ENCODE measurements at places on chromosomes 5 and 9.

DNA sequence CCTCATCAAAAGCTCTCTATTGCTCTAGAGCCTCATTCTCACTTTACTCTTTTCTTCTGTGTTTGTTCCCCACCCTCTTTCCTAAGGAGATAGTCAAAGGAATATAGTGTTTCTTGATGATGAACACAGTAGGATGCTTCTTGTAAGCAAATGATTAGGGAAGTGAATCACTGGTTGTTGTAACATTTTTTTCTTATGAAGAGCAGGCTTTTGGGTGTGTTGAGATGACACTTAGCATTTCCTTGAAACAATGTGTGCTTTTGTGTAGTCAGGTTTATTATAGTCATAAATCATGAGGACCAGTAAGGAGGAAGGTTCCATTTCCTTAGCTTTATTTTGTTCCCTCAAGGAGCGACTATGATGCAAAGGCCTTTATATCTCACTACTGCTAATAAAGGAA, 1991.3 kb upstream of the C9orf72 start:
- DNase-seq: no peak

DNA sequence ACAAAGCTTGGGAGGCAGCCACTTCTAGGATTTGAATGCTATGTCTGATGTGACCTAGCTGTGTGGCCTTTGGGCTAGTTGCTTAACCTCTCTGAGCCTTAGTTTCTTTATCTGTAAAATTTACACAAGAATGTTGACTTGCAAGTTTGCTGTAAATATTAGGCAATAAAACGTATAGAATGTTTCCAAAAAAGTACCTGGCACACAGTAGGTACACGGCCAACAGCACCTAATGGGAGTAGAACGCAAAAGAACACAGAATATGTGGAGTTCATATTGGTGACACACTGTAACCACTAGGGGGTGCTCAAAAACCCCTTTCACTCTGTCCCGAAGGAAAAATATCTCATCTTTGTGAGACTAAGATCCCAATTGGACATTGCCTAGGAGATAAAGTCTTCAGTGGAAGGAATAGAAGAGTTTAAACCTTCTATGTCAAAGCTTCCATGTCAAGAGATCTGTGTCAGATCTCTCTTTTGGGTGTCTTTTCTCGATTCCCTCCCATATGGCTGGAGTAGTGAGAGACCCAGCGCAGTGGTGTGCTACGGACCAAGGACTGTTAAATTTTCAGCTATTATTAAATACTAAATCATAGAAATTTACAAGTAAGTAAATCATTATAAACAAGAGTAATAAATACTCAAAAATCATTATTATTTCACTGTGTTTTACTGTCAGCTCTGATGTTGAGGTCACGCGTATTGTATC, 145.4 kb upstream of the RAD23B start:
- peak; percentile 40 for DNase-seq

DNA sequence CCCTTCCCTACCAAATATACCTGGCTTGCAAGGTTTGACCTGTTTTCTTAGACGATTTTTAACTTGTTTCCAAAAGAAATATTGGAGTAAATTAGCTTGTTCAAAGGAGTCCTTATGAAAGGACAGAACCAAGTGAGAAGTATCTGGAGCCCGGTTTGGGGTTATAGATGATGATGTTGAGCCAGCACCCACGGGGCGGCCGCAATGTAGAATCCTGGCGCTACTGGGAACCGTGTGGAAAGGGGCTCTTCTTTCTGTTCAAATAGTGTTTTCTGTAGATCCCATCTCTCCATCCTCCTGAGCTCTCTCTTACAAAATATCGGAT, 517 bp upstream of the EXOSC2 start:
- no peak for DNase-seq

- DNase-seq: no peak
These were observed 48.1 kb downstream of the GGTA1 start for GRCh38 chr9:121451586-121451985.

DNA sequence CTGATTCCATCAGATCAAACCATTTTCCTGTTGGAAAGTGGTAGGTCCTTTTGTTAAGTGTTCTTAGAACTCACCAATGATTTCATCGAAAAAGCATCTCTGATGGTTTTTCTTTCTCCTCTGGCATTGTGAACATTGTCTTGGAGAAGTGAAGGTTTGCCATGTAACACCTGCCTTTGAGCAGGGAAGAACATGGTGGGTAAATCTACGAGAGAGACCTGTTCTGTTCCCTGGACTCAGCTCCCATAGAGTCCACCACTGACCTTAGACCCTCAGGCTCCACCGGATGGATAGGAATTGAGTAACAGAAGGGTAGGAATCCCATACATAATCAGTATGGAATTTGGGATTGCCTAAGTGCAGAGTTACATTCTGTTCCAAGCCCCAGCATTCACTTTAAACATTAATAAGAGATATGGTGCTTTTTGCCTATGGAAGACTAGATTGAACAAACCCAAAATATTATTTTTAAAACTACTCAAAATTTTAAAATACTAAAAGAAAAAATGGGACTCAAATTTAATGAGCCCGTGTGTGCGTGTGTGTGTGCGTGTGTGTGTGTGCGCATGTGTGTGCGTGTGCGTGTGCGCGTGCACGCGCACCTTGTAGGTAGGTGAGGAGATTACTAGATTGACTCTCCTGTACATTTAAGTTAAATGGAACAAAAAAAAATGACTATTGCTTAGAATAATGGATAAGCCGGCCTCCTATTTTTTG, 92.0 kb downstream of the C9orf152 start:
- DNase-seq: peak; percentile 83

- peak; percentile 80 for DNase-seq
These were observed 236.8 kb downstream of the ACTL7B start for GRCh38 chr9:108618906-108619550.

GRCh38 chr9:89179895-89180734, 1.5 kb upstream of the SHC3 start:
- peak; percentile 97 for DNase-seq

DNA sequence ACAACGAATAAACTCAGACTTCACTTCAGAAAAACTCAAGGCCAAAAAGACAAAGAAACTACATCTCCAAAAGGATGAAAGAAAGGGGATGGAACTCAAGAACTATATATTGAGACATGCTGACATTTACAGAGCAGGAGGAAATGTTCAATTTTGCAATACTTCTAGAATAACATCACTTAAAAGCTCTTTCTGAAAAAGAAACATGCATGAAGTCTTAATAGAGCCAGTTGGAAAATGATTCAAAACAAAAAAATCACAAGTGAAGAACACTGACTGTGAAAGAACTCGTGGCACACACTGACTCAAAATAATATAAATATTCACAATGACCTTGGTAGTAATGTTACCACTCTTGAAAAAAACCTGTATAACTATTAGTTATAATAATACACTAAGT, 267.8 kb upstream of the NREP start:
- peak; percentile 52 for DNase-seq

DNA sequence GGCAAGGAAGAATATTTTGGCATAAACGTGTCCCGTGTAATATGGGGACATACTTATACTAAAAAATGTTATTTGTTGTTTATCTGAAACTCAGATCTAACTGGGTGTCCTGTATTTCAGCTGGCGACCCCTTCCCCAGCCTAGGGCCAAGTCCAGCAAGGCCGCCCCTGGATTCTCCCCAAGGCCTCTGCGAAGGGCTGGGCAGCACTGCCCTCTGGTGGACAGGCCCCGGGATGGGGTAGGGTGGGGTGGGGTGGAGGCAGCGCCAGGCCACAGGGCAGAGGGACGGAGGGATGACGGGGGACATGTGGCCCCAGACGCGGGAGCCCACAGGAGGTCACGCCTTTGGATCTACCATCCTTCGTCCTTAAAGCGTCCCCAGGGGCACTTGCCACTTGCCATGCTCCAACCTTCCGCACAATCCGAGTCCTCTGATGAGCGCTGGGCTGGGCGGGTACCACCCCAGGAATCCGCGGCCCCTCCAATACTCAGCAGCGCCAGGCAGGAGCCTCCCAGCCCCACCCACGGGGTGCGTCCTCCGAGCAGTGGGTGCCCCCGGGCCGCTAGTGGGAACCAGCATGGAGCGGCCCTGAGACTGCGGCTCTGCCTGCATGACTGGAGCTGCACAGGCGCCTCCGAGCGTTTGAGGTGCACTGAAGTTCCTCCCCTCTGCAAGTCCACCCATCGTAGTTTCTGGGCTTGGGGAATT, 7.1 kb upstream of the AGPAT2 start:
- peak; percentile 23 for DNase-seq

DNA sequence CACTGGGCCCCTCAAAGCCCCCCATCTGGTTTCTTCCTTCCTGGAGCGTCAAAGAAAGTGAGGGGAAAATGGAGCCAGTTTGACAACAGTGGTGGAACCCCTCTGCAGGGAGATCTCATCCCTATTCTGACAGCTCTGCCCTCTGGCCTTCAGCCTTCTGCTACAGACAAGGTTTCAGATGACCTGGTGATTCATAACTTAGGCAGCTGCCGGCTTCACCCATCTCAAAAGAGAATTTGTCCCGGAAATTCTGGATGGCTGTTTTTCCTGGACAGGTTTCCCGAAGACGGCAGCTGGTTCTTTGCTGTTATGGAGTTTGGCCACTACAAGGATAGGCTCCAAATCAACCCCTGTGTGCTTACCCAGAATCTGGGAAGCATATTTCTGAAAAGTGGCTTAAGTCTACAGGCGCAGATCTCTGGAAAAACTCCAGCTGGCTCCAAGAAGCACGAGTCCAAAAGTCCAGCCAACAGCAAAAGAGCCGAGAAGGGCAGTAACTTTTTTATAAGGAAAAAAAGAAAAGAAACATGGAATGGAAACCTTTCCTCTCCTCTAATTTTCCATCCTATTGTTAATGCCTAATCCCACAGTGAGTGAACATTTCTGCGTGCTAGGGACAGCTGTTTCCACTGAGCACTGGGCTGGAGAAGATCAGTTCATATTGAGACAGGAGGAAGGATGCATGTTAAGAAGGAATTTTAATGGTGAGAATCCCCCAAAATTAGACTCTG, 54.5 kb downstream of the ZNF366 start:
- DNase-seq: peak; percentile 86

DNA sequence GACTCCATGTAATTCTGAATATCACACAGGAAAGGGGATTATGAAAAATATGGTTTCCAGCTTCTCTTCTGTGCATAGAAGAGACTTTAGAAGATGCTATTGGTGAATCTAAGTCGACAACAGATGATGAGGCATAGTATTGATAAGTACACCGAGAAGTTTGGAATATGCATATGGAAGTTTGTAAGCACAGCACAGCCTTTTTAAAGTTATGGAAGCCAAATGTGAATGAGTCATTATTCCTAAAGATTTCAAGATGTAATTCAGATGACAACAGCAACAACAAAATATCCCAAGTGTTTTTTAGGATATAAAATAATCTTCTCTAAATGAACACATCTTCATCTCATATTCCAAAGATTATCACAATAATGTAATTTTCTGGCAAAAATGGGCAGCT, 1723.3 kb downstream of the EFNA5 start:
- peak; percentile 10 for DNase-seq

DNA sequence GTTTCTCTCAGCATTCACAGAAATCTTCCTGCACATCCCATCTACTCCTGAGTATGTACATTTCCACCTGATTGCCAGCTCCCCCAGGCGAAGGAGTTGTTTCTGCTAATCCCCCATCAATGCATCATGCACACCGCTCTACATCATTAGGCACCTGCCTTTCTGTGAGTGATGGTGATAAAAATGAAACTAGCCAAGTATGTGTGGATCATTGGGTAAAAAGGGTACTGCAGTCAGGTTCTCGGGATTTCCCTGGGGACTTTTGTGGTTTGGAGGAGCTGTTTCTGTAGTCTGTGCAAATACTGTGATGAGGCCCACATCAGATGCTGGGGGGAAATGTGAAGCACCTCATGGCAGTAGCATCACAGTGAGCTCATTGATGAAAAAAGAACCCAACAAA, 30.4 kb downstream of the CAMK4 start:
- DNase-seq: peak; percentile 31

DNA sequence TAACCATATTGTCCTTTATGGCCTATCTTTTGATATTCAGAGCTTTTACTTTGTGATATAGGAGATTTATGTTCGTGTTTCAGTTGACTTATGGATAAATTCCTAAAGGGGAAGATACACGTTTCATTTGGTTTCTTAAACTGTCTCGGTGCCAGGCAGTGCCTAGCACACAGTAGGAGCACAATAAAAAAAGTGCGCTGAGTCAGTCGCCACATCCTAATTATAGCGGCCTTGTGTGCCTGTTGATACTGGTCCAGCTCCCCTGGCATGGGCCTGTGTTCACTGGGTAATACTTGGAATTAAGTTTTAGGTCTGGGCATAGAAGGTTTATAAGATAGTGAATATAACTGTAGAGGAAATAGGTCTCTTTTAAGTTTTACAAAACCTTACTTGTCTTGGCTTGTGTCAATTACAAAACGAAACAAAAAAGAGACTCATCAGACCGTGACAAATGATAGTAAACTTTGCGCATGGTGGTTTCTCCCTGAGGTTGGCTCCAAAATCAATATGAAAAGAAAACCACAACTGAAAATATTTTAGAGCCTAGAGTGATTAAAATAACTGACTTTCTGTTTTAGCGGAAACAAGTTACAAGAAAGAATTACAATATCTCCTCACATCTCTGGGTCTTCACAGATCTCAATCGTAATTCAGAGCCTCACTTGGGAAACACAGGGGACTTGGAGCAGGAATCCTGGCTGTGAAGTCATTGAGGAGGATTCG, 84.8 kb downstream of the MVB12B start:
- peak; percentile 37 for DNase-seq

GRCh38 chr9:19283072-19283710, 52.7 kb downstream of the DENND4C start:
- no peak for DNase-seq

GRCh38 chr5:133316346-133317343, 264.8 kb downstream of the HSPA4 start:
- DNase-seq: no peak

DNA sequence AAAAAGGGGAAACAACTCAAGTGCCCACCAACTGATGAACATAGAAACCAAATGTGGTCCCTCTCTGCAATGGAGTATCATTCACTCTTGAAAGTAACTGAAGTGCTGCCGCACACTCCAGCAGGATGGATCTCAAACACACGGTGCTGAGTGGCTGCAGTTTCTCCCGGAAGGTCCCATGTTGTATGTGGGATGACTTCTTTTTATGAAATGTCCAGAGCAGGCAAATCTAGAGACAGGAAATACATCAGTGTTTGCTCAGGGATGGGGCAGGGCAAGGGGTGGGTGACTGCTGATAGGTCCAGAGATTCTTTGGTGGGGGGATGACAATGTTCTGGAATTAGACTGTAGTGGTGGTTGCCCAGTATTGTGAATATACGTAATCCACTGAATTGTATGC, 89.9 kb upstream of the ADAMTS2 start:
- DNase-seq: no peak

- no peak for DNase-seq
These were observed 471.3 kb downstream of the LRRC70 start for GRCh38 chr5:63049935-63050334.

All from fibroblast of skin of scalp (primary cell).